Mesothelial cell of epicardium (in vitro differentiated cells): ENCODE measurements at places on chromosomes 5 and 9. TPM values are rescaled to one million over a fixed set of nuclear protein-coding genes. Genes with fewer than 3 reads are reported as not detected.
A peak's percentile ranks its signal among the peaks of the same experiment; 100 is the strongest.

DNA sequence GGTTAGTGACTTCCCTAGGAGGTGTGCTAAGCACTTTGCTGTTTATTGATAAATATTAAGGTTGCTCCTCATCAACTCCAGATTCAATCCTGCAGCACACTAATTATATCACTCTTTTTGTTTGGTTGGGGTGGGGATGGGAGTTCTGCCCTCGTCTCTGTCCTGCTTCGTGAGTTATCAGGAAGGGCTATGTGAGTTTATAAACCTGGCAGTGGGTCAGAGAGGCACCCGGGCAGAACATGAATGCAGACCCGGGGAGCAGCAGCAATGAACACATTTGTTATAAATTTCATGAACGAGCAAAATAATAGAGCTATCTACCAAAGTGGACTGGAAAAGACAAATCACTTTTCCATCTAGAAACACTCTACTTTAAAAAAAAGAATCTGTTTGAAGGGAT lies 125.5 kb upstream of the WWC1 start:
- H3K4me1 ChIP-seq, result peaks cover 11% of the 10 kb centered on the region
- H3K27me3 ChIP-seq, result no peaks in the 10 kb centered on the region
- DNase-seq, result no peak
- H3K36me3 ChIP-seq, result no peaks in the 10 kb centered on the region
- no peak overlapping the region for H3K27ac ChIP-seq
- no peak overlapping the region for H3K4me3 ChIP-seq

GRCh38 chr5:144060598-144060997 lies 109.9 kb downstream of the YIPF5 start:
- H3K4me1 ChIP-seq, result no peaks in the 10 kb centered on the region
- no peaks in the 10 kb centered on the region for H3K27me3 ChIP-seq
- H3K36me3 ChIP-seq, result no peaks in the 10 kb centered on the region
- DNase-seq, result no peak
- no peak overlapping the region for H3K27ac ChIP-seq

DNA sequence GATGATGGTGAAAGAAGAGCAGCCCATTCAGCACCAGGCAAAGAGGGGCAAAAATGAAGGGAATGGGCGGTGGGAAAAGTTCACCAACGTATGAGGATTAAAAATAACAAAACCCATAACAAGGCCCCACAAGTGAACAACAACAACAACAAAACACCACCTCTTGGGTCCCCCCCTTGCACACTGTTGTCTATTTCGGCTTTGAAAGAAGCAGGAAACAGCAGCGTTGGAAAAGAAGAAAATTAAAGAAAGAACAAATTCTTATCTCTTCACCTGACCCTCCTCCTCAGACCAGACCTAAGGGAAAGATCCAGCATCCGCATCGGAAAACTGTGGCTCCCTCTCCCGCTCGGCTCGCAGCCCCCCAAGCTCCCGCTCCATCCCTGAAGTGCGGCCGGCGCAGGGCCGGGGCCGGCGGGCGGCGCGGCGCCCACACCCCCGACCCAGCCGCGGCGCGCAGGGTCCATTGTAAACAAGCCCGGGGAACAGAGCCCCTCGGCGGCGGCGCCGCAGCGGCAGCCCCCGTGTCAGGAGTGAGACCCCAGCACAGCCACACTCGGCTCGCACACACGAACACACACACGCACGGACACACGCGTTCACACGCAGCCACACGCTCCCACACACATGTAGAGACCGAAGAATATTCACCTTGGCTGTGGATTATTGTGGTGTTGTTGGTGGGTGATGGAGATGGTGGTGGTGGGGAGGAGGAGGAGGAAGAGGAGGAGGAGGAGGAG lies 535 bp downstream of the RFX3 start:
- H3K4me3 ChIP-seq, result peak overlapping the region; percentile 95
- peaks cover 35% of the 10 kb centered on the region for H3K4me1 ChIP-seq
- H3K36me3 ChIP-seq, result peaks cover 8% of the 10 kb centered on the region
- H3K27me3 ChIP-seq, result no peaks in the 10 kb centered on the region
- peak; percentile 31 for DNase-seq

DNA sequence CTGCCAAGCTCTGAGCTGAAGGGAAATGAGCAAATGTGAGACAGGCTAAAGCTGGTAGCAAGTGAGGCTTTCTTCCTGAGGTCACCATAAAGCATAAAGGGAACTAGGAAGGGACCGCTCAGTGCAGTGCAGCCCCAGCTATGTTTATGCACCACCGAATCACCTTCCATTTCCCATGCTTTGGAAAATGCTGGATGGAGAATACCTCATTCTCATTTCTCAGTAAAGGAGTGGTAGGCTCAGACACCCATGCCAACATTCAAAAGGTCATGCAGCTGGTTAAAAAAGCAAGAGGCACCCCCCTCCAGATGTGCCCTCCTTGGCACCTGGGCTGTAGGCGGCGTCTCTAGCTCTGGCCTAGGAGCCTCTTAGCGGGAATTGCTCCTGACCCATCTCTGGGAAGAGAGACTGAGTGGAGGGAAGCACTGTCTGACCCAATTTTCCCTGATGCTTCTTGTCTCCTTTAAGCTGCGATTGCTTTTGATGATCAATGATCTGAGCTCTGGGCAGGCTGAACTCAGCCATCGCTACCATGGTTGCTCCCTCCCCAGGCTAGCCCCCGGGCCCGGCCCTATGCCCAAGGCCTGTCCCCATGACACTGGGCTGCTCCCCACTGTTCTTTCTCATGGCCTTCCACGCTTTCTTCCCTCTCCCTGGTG lies 58.7 kb downstream of the ZNF354C start:
- no peak overlapping the region for H3K4me3 ChIP-seq
- no peak overlapping the region for H3K27ac ChIP-seq
- DNase-seq, result peak; percentile 14
- peaks cover 7% of the 10 kb centered on the region for H3K36me3 ChIP-seq
- H3K27me3 ChIP-seq, result no peaks in the 10 kb centered on the region

- no peak overlapping the region for H3K27ac ChIP-seq
- DNase-seq, result no peak
- H3K4me1 ChIP-seq, result peaks cover 26% of the 10 kb centered on the region
- H3K27me3 ChIP-seq, result no peaks in the 10 kb centered on the region
- peaks cover 30% of the 10 kb centered on the region for H3K36me3 ChIP-seq
- no peak overlapping the region for H3K4me3 ChIP-seq
These were observed 83.0 kb downstream of the NDUFS4 start for GRCh38 chr5:53643445-53643844.

DNA sequence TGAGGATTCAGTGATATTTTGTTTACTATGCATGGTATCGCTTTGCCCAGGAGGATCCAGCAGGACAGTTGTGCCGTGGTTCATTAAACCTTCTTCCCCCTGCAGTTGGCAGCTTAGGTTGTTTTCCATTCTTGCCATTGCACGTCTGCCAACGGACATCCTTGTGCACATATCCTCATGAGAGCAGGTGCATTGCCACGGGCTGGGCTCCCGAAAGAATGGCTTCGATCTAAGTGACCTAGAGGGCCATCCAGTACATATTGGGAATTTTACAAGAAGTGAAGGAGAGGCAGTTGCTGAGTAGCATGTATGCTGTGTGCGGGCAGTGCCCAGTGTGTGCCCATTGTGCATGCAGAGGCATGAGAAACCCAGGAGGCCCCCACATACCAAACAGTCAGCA lies 22.1 kb downstream of the HRH2 start:
- H3K4me3 ChIP-seq, result no peak overlapping the region
- peaks cover 69% of the 10 kb centered on the region for H3K27me3 ChIP-seq
- no peaks in the 10 kb centered on the region for H3K36me3 ChIP-seq
- H3K4me1 ChIP-seq, result no peaks in the 10 kb centered on the region
- no peak overlapping the region for H3K27ac ChIP-seq
- DNase-seq, result no peak

GRCh38 chr9:13332571-13332970 lies 53.1 kb upstream of the MPDZ start:
- no peaks in the 10 kb centered on the region for H3K36me3 ChIP-seq
- peak overlapping the region; percentile 88 for H3K27ac ChIP-seq
- no peak for DNase-seq
- no peak overlapping the region for H3K4me3 ChIP-seq

DNA sequence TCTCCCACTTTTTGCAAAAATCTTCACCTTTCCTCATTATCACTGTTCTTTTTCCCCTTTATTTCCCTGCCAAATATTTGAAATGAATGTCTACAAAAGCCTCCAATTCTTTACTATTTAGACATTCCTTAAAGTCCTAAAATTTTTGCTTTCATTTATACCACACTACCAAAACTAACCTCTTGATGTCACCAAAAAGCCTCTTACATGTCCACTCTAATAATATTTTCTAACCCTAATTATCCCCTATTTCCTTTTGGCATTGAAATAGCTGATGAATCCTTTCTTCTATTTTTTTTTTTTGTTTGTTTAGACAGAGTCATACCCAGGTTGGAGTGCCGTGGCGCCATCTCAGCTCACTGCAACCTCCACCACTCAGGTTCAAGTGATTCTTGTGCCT lies 32.3 kb upstream of the NRG2 start:
- no peaks in the 10 kb centered on the region for H3K4me1 ChIP-seq
- H3K4me3 ChIP-seq, result no peak overlapping the region
- no peak overlapping the region for H3K27ac ChIP-seq

GRCh38 chr9:122381206-122381950 lies 10.6 kb downstream of the PTGS1 start:
- H3K27ac ChIP-seq, result no peak overlapping the region
- H3K4me1 ChIP-seq, result peaks cover 13% of the 10 kb centered on the region
- H3K4me3 ChIP-seq, result no peak overlapping the region
- DNase-seq, result no peak

DNA sequence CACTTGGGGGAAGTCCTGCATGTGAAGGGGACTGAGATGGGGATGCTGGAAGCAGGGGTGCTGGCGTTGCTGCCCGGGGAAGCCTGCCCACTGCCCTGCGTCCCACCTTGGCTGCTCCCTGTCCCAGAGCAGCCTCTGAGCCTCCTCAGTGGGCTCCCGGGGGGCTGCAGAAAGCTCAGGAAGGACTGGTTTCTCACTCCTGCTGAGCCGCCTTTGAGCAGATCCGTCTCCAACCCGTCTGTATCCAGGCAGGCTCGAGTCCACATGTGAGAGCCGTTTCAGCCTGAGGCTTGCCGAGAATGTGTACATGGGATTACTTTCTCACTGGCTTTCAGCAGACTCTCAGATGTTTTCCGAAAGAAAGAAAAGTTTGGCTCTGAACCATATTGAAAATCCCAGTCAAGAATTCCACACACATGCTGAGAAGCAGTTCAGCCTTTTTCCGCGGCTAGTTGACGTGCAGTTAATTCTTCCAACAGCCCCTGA lies 95.3 kb upstream of the COL5A1 start:
- peak overlapping the region; percentile 96 for H3K27ac ChIP-seq
- H3K4me3 ChIP-seq, result peak overlapping the region; percentile 22
- no peaks in the 10 kb centered on the region for H3K27me3 ChIP-seq

DNA sequence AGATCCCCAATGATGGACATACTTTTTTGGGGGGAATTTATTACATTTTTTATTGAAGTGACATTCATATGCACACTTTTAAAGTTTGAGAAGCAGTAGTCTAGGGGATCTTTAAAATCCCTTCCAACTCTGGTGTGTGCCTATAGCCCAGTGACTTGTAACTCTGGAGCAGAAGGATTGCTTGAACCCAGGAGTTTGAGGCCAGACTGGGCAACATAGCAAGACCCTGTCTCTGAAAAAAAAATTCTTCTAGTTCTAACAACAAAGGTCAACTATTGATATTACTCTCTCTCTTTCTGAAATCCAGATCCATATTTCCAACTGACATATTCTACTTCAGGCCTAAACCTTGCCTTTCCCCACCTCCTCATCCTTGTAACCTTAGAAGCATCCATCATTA lies 148.2 kb upstream of the SPRY4 start:
- H3K36me3 ChIP-seq, result peaks cover 2% of the 10 kb centered on the region
- no peak for DNase-seq
- no peak overlapping the region for H3K4me3 ChIP-seq
- no peak overlapping the region for H3K27ac ChIP-seq
- no peaks in the 10 kb centered on the region for H3K27me3 ChIP-seq

GRCh38 chr5:132656774-132657355 lies 1.1 kb upstream of the IL13 start:
- H3K4me1 ChIP-seq, result peaks cover 20% of the 10 kb centered on the region
- no peak for DNase-seq
- peaks cover 56% of the 10 kb centered on the region for H3K27me3 ChIP-seq

- H3K27me3 ChIP-seq, result no peaks in the 10 kb centered on the region
- H3K4me1 ChIP-seq, result peaks cover 9% of the 10 kb centered on the region
- peaks cover 15% of the 10 kb centered on the region for H3K36me3 ChIP-seq
- no peak overlapping the region for H3K27ac ChIP-seq
- no peak for DNase-seq
These were observed 18.1 kb downstream of the ZBTB5 start for GRCh38 chr9:37447111-37447510.

DNA sequence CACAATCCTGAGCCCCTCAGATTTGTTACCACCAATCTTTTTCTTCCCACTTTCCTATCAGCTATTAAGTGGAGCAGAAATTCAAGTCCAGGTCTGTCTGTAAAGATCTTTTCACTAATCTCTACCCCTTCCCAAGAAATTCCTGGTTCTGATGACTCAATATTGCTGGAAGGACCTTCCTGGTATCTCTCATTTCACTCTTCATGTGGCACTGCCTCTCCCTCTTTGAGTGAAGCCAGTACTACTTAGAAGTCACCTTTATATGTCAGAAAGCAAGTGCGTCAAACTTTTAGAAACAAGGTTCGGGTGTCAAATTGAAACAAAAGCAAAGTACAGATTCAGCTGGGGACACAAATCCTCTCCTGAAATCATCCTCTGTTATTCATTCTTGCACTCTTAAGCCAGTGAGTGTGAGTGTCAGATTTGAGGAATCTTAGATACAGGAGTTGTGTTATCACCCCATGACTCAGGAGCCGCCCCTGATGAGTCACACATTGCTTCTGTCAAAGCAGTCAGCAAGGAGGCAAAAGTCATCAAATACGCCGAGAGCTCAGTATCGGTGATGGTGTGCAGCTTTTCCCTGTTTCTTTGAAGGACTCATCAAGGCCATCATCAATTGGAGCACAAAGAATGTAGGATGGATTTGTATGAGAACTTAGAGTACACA lies 313.0 kb downstream of the CETN3 start:
- peaks cover 29% of the 10 kb centered on the region for H3K4me1 ChIP-seq
- H3K4me3 ChIP-seq, result no peak overlapping the region
- no peaks in the 10 kb centered on the region for H3K36me3 ChIP-seq
- H3K27me3 ChIP-seq, result no peaks in the 10 kb centered on the region
- H3K27ac ChIP-seq, result no peak overlapping the region

DNA sequence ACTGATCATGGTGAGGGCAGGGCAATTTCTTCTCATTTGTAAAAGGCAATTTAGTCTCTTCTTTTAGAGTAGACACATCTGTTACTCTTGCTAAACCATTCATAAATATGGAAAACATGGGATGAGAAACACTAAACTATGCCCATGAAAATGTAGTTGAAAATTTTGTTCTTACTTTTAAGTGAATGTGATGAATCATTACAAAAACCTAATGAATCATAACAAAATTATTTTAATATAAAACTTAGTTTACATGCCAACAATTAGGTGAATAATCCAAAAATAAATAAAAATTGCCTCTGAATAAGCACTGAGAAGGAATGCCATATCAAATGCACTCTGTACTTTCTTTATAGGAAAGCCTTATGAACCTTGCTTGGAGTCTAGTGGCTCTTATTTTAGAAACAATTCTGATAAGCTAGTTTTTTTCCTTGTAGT lies 297.7 kb upstream of the EFNA5 start:
- no peaks in the 10 kb centered on the region for H3K36me3 ChIP-seq
- no peak for DNase-seq
- no peak overlapping the region for H3K27ac ChIP-seq
- H3K27me3 ChIP-seq, result no peaks in the 10 kb centered on the region
- H3K4me3 ChIP-seq, result no peak overlapping the region

SLC46A2 gene
- not detected in 3 replicates for total RNA-seq

LRRC19 gene
- not detected in 3 replicates for total RNA-seq

FAM221B gene
- 0.07 TPM in 1 of 3 replicates, not detected in the others for total RNA-seq

PCDHA11 gene
- 11.7 to 12.8 TPM (median 11.8 TPM) in 3 replicates for total RNA-seq

UBAP1 gene
- total RNA-seq, result 37.0 to 40.1 TPM (median 38.0 TPM) in 3 replicates

CYLC2 gene
- total RNA-seq, result not detected in 3 replicates

PDLIM4 gene
- 48.8 to 50.7 TPM (median 50.1 TPM) in 3 replicates for total RNA-seq

BAAT gene
- 0.07 TPM in 2 of 3 replicates, not detected in the other for total RNA-seq
